Cortex of kidney (tissue), 1 donor: ENCODE measurements at places on chromosomes 5 and 9.

GRCh38 chr9:68577774-68578591 lies 37.3 kb upstream of the TMEM252 start:
- no peak for DNase-seq

DNA sequence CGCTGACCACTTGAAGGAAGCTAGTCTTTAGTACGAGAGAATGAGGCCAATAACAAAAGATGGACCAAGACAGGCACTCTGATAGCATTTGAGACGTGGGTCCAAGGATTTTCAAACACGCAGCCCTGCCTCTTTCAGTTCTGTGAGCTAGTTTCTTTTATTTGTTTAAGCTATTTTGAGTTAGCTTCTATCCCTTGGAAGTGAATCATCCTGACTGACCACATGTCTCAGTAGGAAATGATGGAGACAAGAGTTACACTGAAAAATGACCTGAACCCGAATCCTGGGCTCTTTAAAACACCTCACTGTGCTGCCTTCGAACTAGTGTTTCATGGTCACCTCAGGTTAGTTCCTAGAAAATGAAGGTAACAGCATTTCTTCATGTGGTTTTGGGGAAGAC lies 9.9 kb downstream of the TEK start:
- DNase-seq = no peak

DNA sequence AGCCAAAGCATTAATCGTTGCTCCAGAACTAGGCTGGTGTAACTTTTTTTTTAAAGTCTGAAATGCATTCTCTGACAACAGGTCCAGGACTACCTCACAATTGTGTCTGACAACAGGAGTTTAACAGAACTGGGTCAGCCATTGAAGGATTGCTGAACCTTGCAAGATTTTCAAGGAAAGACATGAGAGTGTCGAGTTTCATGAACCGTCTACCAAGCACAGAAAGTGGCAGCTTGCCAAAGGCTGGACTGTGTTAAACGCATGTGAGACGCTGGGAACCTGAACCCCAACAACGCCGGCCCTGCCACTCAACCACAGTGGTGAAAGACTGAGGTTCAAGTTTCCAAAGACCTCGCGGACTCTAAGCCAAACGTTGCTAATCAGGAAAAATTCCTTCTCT lies 79.1 kb downstream of the LHFPL2 start:
- DNase-seq = no peak

- DNase-seq = no peak
Measured at GRCh38 chr9:124774129-124774978, 2.6 kb upstream of the OLFML2A start.

DNA sequence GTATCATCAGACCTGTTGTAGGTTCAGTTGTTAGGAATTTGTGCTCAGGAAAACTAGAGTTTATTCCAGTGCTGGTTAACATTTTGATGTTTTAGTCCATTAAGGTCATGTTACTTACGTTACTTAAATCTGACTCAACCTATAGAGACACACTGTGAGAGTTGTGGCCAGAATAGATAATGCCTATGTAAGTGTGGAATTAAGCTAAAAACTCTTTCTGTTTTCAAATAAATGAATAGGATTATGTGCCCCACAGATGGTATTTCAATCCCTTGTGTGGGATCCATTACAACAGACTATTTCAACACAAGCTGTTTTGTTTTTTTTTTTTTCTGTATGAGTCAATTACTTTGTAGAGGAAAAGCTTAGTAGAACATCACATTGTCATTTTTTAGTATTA lies 68.1 kb downstream of the MEGF10 start:
- DNase-seq = no peak

GRCh38 chr9:120712539-120713031 lies 1.7 kb downstream of the MEGF9 start:
- no peak for DNase-seq

DNA sequence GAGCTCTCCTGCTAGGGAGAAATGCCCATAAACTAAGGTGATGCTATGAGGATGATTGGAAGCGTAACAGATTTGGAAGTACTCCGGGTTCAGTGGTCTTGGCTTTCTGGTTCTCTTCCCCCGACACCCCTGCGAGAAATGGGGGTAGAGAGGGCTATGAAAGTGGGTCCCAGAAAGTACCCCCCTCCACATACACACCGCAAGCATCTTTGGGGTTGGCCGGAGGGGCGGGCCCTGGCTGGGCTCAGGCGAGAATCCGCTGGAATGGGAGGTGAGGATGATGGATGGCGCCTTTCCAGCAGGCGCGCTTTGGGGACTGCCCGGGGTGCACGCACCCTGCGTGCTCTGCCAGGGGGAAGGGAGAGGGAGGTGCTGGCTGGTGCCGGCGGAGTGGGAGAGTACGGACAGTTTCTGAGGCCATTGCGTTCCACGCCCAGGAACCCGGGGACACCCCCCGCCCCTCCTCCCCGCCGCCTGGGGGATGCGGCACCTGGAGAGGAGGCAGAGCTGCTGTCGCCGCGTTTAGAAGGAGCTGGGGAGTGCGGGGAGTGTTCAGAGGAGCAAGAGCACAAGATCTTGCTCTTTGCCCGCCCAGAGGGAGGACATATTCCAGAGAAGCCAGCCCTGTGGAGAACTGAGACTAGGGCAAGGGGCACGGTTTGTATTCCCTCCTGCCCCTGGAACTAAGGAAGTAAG lies 1.9 kb downstream of the PCSK5 start:
- no peak for DNase-seq

- no peak for DNase-seq
Measured at GRCh38 chr5:25119650-25120049, 474.9 kb upstream of the CDH10 start.

- DNase-seq = no peak
Measured at GRCh38 chr5:30501065-30501464, 692.4 kb upstream of the CDH6 start.

DNA sequence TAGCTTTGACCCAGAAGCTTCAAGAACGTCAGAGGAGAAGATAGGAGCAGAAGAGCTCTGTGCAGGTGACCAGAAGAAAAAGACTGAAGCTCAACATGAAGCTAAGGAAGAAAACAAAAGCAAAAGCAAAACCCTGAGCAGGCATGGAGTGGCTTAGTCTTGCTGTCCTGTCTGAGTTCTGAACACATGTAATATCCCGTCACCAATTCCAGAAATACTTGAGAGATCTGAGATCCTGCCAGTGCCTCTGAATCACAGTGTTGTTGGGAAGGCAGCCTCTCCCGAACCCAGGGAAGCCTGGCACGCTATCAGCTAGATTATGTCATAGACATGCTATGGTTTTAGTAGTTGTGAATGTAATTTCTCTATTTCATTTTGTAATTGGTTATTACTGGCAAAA lies 235.7 kb downstream of the ICE1 start:
- DNase-seq = no peak

DNA sequence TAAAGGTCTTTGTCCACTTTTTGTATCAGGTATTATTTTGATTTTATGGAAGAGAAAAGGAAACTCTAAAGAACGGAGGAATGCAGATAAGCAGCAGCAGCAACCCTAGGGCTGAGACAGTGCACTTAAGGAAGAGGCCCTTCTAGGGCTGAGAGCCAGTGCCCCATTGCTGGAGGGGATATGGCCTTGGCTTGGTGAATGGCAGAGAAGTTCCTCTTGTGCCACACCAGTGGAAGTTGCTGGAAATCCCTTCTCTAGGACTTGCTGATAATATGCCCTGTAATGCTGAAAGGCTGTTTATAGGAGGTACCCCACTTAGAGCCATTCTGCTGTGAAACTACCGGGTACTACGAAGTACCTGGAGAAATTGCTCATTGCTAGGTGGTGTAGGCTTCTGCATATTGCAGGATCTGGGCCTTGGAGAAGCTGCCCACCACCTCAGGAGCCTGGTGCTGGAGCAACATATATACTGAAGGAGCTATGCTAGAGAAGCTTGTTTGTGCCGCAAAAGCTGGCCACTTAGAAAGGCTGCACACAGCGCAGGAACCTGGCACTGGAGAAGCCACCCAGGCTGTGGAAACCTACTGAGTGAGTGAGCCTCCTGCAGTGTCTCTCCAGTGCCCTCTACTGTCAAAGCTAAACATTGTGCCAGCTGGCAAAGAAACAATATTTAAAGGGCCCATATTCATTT lies 9.6 kb upstream of the UBTD2 start:
- DNase-seq = no peak

- no peak for DNase-seq
Measured at GRCh38 chr9:34685591-34685990, 5.5 kb downstream of the CCL19 start.

- DNase-seq = no peak
Measured at GRCh38 chr9:34599546-34599945, 10.0 kb upstream of the CNTFR start.

- DNase-seq = no peak
Measured at GRCh38 chr9:89869793-89870580, 265.2 kb downstream of the GADD45G start.

GRCh38 chr5:76175821-76176403 lies 92.7 kb downstream of the SV2C start:
- no peak for DNase-seq

DNA sequence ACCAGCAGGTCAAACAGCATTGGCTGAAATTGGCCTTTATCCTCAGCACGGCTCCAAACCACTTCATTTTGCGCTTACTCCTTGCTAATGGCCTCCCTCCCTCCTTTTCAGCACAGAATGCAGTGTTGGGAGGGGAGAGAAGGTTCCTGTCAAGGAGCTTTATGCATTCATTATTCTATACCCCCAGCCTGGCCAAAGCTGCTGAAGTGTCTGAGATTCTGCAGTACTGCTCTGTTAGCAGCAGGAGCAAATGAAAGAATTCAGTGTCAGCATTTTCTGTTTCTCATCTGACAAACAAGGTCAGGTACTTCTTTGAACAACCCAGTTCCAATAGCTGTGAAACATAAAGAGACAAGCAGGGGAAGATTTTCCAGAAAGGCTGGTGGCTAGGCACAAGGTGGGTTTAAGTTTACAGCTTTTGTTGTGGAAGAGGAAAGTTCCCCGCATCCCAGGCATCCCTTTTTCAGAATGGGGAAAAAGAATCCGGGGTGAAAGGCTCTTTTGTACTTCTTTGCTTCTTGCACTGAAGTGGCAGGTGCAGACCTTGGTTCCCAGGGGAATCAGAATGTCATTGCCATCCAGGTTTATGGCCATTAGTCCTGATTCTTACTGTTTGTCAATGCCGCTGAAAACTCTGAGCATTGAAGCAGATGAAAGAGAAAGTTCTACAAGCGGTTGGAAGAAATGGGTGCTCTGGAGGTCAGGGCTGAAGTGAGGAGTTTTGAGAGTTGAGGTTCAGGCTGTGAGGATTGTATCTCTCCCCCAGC lies 109.3 kb upstream of the APC start:
- DNase-seq = no peak

GRCh38 chr5:137395011-137395755 lies 103.9 kb downstream of the SPOCK1 start:
- no peak for DNase-seq

DNA sequence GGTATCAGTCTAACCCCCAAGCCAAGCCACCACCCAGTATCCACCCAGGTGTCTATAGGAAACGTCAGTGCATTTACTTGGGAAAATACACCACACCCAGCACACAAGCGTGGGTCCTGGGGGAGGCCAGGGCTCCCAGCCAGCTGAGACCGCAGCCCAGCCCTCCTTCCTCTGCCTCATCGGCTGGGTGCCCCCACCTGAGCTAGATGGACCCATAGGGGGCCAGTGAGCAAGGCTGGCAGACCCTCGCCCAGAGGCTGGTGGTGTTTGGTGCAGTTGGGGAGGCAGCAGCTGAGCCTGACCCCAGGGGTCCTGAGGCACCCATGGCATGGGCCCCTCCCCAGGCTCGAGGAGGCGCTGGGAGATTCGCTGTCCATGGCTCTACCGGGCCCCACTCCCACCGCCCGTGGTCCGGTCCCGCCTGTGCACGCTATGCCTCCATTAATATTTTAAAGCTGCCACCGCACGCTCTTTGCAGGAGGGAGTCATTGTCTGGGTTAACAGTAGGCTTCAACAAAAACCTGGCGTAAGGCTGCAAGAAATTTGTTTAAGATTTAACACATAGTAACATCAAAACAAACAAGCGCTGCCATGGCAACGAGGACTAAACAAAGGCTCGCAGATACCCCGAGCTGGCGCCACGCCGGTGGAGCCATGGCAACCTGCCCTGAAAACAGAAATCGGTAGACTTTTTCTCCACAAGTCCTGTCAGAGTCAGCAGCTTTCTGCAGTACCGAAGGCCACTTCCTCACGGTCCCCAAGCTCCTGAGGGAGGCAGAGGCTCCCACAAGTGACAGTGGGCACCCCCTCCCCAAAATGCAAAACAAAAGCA lies 20.6 kb downstream of the TPPP start:
- no peak for DNase-seq

DNA sequence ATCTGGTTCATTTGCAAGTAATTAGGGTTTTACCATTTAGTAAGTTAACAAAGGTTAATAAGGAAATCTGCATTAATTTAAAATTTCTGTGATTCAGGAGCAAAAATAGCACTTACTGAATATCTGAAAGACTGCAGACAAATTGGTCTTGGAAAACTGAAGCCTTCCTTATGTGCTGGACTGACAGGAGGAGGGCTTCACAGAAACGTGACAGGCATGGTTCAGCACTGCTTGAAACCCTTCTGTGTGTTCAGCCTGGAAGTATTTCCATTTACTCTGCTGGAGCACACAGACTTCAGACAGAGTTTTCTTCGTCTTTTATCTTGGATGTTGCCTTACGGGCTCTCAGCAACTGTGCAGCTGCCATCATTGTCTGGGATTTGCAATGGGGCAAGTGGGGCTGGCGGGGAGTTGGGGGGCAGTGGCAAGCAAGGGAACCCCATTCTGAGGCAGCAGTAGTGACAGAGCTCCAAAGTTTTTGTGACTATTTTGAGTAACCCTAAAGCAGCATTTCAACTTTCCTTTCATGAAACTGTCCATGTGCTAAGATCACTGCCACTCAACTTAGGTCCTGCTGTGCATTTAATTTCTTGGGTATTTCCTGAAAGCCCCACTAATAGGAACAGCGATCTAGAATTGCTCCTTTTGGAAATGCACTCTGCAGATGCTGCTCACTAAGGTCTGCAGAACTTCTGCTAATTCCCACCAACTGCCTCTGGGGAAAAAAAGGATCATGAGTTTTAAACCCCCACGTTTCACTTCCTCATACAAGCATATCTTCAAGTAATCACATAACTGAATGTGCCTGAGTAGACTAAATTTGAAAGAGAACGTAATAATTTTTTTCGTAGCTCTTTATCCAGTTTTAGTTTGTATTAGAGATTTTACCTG lies 56.6 kb downstream of the KCNN2 start:
- no peak for DNase-seq

DNA sequence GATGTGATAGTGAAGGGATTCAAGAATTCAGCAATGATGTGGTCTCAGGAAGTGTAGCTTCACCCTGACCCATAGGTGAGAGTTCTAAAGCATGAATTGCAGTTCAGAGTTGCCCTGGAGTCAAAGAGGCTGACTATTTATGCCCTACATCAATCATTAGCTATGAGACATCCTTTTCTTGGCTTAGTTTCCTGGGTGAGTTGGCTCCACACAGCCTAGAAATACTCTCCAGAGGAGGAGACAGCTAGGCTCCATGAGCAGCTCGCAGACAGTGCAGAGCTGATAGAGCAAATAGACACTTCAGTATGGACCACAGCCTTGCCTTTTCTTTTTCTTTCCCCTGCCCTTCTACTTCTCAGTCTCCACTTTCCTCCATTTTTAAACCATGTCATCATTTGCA lies 1651.8 kb downstream of the MAT2B start:
- DNase-seq = no peak

GRCh38 chr5:123937230-123937629 lies 425.3 kb downstream of the CSNK1G3 start:
- DNase-seq = no peak
